ENCODE measurements at places on chromosomes 1 and 21.

DNA sequence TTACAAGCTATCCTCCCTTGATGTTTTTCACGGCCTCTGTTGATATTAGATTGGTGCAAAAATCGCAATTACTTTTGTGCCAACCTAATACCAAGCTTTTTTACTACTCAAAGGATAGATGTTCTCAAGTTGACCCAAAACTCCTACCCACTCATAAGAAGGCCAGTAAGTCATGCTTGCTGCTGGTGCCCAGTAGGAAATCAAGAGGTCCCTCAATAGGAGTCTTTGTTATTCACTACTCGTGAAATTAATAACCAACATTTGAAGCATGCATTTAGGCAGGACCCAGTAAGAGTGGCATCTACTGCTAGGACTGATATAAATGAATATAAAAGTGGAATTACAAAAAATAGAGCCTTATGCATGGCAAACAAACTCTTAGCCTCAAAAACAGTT is 52.6 kb downstream of the APP start:
- DNase-seq = no peak

DNA sequence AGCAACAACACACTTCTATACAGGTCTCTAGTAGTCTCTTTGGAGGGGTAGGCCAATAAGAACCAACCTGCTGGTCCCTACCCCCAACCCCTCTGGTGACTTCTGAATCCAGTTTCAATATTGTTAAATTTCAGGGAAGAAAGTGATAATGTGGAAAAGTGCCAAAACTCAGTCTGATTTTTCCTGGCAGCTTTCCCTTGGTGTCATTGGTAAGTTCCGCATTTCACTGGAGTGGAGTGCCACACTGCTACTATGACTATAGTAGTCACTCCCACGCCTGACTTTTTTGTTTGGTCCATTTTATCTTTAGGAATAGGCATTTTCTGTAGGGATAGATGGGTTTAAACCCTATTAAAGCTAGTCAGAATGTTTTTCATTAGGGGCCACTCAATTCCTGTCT is 5.7 kb upstream of the ARID1A start:
- DNase-seq = no peak

- DNase-seq = no peak
These were observed 24.5 kb upstream of the CYP4B1 start for GRCh38 chr1:46774297-46774696.

DNA sequence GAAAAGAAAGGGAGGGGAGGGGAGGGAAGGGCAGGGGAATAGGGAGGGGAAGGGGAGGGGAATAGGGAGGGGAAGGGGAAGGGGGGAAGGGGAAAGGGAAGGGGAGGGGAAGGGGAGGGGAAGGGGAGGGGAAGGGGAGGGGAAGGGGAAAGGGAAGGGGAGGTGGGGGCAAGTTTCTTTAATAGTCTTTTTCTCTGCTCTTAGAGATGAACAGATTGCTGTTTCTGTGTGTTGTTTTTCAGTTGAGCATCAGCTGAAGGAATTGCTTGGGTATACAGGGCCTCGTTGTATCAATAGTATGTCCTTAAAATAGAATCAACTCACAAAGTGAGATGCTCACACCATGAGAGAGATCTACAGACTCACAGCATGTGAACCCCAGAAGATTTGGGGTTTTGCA is 44.8 kb upstream of the SOD1 start:
- no peak for DNase-seq

DNA sequence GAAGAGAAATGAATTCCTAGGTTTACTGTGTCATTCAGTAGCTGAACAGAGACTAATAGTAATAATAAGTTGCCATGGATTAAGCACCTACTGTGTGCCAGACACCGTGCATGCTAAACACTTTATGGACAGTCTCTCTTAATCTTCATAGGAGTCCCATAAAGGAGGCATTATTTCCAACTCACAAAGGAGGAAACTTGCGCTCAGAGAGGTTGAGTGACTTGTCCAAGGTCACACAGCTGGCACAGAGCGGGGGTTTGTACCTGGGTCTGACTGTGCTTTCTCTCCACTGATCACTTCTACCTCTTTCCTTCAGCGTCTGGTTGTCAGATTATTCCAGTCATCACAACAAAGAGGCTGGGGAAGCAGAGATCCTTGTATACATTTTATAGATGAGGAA is 91.3 kb downstream of the KIRREL1 start:
- no peak for DNase-seq

DNA sequence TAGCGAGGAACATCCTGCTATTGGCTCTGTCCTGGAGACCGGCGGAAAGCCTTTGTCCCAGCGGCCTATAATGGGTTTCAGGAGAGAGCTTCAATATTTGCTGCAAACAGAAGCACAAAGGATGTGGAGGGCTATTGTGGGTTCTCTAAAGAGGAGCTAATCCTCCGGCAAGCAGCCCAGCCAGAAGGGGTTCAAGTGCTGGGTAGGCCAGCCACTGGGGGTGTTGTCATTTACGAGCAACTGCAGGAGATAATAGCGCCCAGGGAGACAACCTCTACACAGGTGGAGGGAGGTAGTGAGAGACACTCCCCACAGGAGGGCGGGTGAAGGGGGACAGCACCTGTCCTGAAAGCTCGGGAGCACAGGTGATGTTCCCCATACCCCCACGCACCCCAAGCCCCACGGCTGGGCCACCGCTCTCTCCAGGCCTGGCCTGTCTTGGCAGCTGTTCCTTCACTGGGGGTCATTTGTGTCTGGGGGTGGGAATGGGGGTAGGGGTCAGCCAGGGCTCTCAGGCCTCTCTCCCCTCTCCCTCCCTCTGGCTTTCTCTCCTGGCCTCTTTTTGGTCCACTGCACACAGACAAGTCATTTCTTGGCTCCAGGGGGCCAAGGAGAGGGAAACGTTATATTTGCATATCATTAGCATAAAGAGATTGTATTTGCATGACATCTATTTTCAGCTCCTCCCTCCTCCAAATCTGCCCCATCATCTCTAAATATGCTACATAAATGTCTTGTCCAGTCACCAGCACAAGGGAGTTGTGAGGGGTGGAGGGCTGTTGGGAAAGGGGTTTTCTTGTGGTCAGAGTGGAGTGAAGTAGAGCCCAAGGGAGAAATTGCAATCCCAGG is 22.0 kb upstream of the SLC26A9 start:
- DNase-seq = peak; percentile 33

DNA sequence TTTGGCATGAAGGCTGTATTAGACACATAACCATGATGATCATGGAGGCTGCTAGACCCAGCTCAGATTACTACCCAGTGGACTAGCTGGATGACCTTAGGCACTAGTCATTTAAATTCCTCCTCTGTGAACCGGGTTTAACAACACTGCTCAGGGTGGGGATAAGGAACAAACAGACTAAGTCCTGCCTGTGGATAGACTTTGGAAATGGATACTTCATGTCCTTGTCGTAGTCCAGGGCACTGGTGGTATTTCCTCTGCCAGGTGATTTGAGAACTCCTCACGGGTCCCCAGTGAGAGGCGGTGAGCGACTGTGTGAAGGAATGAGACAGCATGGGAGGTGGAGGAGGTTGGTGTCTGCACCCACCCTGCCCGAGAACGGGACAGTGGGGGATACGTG is 72.9 kb upstream of the SELENON start:
- DNase-seq = no peak

DNA sequence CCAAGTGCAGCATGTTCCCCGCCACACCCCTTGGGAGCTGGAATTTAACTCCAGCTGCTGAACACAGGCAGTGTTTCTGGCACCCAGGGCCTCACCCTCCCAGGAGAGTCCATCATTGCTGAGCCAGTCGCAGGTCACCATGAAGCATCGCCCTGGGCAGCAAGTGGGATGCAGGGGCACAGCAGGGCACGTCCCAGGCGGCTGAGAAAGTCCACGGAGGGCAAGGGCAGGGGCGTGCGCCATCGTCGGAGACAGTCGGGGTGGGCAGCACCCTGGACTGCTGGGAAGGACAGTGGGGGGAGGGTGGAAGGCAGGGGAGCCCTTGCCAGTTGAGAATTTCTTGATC is 69.2 kb upstream of the PDE9A start:
- no peak for DNase-seq

- no peak for DNase-seq
These were observed 78.2 kb downstream of the SLC16A1 start for GRCh38 chr1:112877750-112878149.

DNA sequence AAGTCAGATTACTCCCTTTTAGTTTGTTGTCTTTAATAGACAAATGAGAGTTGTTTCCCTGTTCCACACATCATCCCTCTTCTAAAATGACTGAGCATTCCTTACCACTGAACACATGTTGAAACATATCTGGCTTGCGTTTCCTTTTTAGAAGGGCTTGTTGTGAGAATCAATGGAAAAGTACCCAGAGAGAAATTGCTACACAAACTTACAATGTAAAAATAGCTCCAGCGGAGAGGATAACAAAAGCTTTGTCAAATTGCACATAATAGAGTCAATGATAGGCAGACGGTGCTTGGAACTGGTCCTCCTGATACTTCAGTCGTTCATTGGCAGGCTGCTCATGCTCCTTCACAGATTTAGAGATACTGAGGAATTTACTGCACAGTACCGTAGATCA is 123.9 kb downstream of the CYYR1 start:
- DNase-seq = peak; percentile 77

DNA sequence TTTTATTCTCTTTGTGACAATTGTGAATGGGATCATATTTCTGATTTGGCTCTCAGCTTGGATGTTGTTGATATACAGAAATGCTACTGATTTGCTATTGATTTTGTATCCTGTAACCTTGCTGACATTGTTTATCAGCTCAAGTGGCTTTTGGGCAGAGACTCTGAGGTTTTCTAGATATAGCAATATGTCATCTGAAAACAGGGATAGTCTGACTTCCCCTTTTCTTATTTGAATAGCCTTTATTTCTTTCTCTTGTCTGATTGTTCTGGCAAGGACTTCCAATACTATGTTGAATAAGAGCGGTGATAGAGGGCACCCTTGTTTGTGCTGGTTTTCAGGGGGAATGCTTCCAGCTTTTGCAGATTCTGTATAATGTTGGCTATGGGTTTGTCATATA is 150.8 kb downstream of the FASLG start:
- no peak for DNase-seq

DNA sequence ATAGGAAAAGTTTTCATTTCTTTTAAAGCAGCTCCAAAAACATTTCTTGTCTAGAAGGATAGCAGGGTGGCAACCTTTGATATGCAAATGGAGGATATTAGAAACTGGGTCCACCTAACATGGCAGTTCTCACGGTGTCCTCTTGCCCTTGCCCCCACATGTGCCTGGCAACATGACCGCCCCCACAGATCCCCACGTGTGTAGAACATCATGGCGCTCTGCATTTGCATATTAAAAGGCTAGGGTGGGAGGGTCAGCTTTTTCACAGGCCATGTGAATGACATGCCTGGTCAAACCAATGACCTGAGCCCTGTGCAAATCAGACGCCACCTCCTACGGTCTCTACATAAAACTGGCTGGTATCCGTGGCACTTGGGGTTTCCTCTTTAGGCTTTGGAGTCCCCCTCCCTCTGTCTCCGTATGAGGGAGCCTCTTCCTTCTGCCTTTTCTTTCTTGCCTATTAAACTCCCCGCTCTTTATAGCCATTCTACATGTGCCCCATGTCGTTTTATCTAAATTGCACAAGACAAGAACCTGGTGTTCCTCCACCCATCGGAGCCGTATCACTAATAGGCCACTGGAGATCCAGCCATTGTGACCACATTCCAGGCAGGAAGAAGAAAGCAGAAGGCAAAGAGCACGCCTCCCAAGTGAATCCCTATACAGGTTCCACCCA is 71.3 kb downstream of the WDR4 start:
- DNase-seq = no peak

DNA sequence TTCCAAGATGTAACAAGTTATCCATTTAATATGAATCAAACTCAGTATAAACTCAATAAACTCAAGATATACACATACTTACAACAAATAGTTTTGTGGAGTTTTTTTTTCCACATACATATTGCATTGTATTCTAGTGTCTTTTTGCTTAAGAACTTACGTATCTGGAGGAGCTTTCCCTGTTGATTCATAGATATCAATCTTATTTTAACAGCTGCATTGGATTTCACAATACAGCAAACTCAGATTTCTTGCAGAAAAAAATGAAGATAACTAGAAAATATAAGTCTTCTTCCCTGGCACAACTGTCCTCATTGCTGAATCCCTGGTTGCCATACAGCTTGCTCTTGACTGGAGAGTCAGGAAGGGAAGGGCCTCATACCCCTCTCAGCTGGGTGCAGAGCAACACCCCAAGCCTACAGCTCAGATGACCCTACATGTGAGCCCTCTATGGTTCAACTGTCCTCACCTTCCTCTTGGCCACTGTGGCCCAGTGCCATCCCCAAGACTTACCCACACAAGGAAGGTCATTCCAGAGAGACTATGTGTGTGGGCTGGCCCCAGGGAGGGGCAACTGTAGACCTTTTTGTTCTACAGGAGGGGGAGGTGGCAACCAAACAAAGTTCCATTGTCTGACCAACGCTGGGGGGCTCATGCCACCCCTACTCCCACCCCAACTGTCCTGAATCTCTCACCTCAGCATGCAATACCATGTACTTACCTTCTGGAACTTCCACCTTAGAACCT is 1.7 kb downstream of the MPZ start:
- peak; percentile 76 for DNase-seq

DNA sequence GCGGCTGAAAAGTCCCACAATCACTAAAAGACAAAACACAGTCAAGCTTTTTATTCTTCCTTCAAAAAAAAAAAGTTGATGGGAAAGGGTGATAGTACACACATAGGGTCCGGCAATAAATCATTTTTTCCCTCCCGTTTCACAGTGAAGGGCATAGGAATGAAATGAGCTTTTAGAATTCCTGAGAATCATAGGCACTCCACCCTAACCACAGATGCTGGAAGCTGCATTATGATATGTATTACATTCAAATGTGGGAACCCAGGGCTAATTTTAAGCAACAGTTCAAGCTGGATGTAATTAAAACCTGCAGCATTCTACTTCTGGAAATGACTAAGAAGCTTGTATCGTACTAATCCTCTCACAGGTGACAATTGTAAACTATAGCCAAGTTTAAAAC is 75.7 kb upstream of the KCNJ15 start:
- DNase-seq = peak; percentile 61

- DNase-seq = no peak
These were observed 18.8 kb downstream of the SLC26A9 start for GRCh38 chr1:205924460-205924790.

GRCh38 chr1:9733160-9733789 is 81.7 kb downstream of the PIK3CD start:
- DNase-seq = no peak

- DNase-seq = no peak
These were observed 1583.9 kb downstream of the MRPL39 start for GRCh38 chr21:24023402-24023801.

DNA sequence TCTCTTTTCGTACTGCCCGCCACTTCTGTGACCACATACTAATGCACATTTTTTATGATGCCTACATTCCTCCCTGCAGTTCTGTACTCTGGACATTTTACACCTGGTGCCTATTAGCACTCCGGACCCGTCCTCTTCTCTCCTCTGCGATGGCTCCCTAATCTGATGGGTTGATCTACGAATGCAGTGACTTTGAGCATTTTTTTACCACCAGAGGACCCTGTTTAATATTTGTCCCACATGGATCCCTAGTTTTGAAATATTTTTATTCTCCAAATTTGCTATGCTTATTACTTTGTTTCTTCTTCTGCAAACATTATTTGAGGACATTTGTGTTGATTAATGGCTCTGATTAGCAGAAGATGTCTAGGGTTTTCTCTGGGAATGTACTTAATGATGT is 5.2 kb downstream of the PPFIA4 start:
- peak; percentile 3 for DNase-seq
